ENCODE measurements at places on chromosomes 6 and 20.

- no peak for DNase-seq
Observed at GRCh38 chr6:100612094-100612493, 147.4 kb upstream of the SIM1 start.

GRCh38 chr6:117840541-117840983 lies 66.5 kb upstream of the SLC35F1 start:
- DNase-seq, result peak; percentile 84

DNA sequence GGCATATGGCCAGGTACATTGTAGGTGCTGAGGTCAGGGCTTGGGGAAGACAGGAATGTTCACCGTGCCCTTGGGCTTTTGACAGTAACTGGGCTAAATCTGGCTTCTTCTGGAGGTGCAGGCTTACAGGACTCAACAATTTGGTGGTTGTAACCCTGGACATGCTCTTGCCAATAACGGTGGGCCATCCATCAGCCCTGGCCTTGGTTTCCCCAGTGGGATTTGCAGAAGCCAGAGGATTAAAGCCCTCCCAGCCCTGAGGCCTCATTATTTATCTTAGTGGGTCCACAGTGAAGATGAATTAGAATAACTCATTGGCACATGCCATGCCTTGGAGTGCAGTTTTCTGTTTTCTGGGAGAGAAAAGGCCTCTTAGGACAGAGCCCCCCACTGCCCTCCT lies 44.0 kb downstream of the TOX2 start:
- no peak for DNase-seq

GRCh38 chr6:156280065-156280464 lies 497.1 kb upstream of the ARID1B start:
- DNase-seq, result no peak

GRCh38 chr6:150269857-150270223 lies 99.0 kb upstream of the IYD start:
- DNase-seq, result peak; percentile 81

GRCh38 chr6:8814440-8815000 lies 379.2 kb upstream of the SLC35B3 start:
- no peak for DNase-seq

DNA sequence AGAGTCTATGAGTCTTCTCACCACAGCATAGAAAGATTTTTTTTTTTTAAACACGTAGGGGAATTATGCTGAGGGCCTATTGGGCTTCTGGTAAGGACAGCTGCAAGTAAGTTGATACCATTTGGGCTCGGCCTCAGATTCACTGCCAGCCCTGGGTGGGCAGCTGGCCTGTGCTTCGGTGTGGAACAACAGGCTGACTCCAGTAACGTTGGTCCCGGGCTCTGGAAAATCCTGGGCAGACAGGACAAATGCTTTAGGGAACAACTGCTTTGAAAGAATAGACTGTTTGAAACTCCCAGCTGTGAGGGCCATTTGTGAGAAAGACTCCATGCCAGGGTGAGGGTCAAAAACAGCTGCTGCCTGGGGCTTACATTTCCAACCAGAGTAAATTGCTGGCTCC lies 366.5 kb downstream of the QKI start:
- DNase-seq, result no peak

- DNase-seq, result peak; percentile 80
Observed at GRCh38 chr6:8047541-8048292, 16.5 kb downstream of the BLOC1S5 start.

DNA sequence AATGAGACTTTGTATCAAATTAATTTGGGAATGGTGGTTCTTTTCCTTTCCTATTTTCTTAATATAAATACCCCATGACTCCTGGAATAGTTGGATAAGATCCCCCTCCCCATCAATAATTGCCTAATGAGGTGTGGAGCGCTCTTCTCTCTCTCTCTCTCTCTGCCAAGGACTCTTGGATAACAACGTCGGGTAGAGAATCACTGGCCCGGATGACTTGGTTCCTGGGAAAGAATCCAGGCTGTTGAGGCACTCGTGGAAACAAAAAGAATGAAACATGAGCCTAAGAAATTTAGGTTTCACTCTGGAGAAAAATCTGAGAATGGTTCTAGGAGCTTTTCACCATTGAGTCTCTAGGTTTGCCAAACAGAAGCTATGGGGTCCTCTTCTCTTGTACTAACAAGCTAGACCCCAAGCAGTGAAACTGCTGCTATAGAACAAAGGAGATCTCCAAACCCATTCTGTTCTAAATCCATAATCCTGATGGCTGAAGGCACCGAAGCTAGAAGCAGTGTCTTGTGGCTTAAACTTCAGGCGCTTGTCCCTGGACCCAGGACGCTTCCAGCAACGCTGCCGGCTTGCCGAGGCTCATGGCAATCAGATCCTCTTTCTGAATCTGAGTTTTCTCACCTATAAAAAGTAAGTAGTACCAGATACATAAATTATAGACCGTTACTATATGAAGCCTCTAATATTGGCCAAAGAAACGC lies 241.6 kb upstream of the BTBD3 start:
- no peak for DNase-seq

DNA sequence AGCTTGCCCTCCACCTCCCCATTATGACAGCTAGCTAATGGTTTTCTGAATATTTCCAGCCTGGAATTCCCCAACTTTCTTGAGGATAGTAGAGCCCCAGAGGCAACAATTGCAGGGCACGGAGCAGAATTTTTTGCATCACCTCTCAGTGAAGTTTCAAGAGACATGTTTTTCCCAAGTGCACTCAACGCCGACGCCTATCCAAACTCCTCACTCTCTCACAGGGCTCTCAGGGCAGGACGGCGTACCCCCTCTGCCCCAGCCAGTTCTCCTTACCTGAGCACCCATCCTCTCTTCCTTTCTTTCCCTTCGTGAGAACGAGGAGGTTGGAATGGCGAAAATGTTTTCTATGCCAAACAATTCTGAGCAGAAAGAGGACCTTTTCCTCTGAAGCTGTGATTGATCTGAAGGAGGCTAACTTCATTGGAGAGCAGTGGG lies 83.1 kb upstream of the FOXQ1 start:
- DNase-seq, result no peak

DNA sequence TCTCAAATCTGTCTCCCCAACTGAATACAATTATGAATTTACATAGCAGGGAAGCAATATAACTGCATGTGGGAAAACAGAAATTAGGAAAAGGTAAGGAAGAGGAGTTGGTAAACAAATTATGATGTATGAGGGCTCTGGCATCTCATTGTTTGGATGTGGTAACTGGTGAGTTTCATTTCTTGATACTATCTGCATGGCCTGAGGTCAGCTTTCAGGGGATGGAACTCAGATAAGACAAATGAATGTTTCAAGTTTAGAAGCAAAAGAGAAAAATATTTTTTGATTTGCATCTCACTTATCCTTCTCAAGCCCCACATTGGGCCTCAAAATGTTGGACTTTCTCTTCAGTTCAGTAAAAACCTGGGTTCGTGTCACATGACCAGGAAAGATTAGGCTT lies 302.2 kb upstream of the GJE1 start:
- DNase-seq, result peak; percentile 33

- DNase-seq, result no peak
Observed at GRCh38 chr6:129032602-129033001, 149.7 kb downstream of the LAMA2 start.

GRCh38 chr6:4287372-4287771 lies 152.0 kb upstream of the ECI2 start:
- DNase-seq, result no peak

- DNase-seq, result no peak
Observed at GRCh38 chr6:26360451-26361416, 4.3 kb upstream of the BTN3A2 start.

GRCh38 chr20:12130781-12131180 lies 213.1 kb downstream of the BTBD3 start:
- peak; percentile 94 for DNase-seq

GRCh38 chr20:55253781-55254180 lies 751.5 kb downstream of the CBLN4 start:
- no peak for DNase-seq

DNA sequence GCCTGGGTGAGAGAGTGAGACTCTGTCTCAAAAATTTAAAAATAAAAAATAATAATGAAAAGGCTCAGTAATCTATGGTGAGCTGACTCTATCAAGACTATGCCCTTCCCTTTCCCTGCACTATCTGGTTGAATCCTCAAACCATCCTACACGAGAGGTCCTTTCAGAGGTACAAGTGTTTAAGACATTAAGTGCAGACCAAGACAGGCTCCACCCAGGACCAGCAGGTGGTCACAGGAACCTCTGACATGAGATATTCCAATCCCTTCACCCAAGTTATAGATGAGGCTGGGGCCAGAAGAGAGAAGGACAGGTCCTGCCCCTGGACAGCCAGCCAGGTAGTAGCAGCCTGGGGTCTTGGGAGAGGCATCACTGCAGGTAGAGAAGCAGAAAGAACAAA lies 182.6 kb downstream of the NFATC2 start:
- DNase-seq, result no peak

DNA sequence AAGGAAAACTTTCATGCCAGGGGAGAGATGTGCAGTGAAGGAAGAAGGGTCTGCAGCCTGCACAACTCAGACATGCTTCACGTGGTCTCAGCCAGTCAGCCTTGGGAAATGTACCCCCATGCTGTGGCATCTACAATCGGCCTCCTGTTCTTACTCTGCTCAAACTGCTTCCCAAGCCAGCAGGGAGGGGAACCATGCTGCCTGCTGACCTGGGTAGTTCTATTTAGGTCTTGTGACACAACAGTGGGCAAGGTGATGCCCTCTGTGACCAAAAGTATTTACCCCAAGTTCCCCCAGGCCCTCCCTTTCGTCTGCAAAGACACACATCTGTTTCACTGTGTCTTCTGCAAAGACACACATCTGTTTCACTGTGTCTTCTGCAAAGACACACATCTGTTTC lies 106.9 kb downstream of the SLC23A2 start:
- no peak for DNase-seq

GRCh38 chr6:78231002-78231401 lies 578.2 kb downstream of the MEI4 start:
- DNase-seq, result no peak

GRCh38 chr6:36657271-36657670 lies 21.2 kb upstream of the CDKN1A start:
- DNase-seq, result no peak

GRCh38 chr6:63476302-63476701 lies 96.0 kb upstream of the LOC128125822 start:
- DNase-seq, result no peak

GRCh38 chr6:139982195-139982594 lies 607.7 kb upstream of the CITED2 start:
- no peak for DNase-seq

DNA sequence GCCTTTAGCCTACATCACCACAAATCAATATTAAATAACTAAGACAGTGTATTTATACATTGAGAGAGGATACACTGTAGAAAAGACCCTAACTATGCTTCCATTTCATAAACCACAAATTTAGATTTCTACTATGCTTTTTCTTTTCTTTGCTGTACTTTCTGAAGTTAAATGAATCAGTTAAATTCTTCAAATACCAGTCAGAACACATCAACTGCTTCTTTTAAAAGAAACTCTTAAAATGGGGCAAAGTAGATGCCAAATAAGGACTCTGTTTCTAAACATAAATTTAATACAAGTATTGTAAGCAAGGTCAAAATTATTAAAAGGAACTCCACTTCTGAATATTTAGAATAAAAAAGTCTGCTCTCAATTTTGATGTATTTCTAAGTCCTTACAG lies 76.9 kb downstream of the GMDS start:
- no peak for DNase-seq

GRCh38 chr6:11412011-11412424 lies 125.5 kb upstream of the TMEM170B start:
- DNase-seq, result peak; percentile 74

GRCh38 chr6:107535626-107536025 lies 45.7 kb downstream of the SOBP start:
- no peak for DNase-seq

DNA sequence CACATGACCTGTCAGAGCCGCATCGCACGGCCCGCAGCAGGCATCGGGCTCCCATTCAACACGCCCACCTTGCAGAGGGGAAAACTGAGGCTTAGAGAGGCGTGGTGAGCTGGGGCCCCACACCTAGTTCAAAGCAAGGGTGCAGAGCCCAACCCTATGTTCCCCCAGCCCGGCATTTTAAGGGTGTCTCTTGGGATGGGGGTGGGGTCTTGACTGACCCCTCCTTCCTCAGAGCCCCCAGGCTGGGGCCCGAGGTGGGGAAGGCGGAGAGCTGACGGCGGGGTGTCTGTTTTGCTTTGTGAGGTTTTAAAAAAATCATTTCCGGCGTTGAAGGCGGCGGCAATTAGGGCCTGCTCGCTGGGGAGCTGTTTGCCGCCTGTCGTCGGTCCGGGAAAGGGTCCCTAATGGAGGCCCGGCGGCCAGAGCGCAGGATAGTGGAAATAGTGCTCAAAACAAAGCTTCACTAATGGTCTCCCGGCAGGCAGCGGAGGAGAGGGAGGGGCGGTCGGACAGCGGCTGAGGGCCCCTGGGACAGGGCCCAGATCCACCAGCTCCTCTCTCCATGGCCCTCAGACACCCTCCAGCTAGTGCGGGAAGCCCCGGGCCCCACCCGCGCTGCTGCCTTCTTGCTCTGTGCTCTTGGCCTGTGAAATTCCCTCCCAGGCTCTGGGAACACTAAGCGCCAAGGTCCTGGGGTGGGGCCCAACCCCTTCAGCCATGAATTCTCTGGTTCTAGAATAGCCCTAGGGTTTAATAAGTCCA lies 11.9 kb downstream of the VSTM2L start:
- DNase-seq, result no peak

- no peak for DNase-seq
Observed at GRCh38 chr20:37494301-37494700, 26.7 kb upstream of the NNAT start.

Measured in amniotic epithelial cell (primary cell).